Adrenal gland (tissue), 19 donors: ENCODE measurements at places on chromosomes 1 and 21. TPM values are rescaled to one million over a fixed set of nuclear protein-coding genes. Genes with fewer than 3 reads are reported as not detected.

CDK18 gene
- polyA plus RNA-seq, result 52.0 TPM

LORICRIN gene
- not detected for polyA plus RNA-seq

WNT3A gene
- not detected for polyA plus RNA-seq

OVAAL gene
- polyA plus RNA-seq, result not detected
